ENCODE measurements at places on chromosomes 5 and 9. TPM values are rescaled to one million over a fixed set of nuclear protein-coding genes. Genes with fewer than 3 reads are reported as not detected.

DNA sequence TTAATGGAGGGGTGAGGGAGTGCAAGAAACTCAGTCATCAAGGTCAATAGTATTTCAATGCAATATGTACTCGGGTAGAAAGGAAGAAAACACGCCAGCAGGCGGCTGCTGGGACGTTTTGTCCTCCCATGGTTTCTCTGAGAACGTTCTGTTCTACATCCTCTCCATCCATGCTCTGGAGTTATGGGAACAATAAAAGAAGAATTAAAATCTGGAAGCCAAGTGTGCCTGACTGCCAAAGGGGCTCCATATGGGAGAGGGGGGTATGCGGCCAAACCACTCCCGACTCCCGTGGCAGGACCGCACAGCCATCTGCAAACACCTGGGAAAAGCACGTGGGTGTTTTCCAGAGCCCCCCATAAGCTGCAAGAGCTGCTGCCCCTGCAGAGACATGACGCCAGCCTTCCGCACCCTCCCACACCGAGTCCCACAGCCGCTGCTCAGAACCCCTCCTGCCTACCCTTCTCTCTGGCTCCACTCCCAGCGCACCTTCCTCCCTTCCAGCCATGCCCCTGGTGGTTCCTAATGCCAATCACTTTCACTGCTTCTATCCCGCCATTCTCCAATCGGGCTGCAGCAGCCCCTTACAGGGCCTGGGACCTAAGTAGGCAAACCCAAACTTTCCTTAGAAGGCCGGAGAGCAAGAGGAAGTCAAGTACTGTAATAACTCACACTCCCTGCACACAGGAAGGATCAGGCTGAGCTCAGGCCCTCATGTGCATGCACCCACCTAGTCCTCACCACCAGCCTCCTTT lies 241.6 kb downstream of the SYK start:
- no peak for DNase-seq

- DNase-seq: no peak
Observed at GRCh38 chr5:6085341-6085860, 292.9 kb downstream of the MED10 start.

- DNase-seq: no peak
Observed at GRCh38 chr5:107982703-107983425, 312.1 kb upstream of the EFNA5 start.

DNA sequence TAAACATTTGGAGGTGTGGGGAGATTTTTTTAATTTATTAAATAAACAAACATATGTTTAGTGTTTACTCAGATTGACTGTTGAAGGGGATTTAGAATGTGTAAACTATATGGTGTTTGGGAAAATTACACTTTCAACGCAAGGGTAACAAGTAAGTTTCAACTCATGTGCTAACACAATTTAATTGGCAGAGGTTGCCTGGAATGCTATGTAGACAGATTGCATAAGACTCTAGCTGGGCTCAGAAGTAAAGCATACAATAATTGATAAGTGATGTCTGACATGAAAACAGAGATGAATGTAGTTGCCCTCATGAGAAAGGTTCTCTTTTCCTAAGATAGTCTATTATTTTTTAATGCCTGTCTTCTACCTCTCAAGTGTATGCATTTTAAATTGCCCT lies 617.4 kb downstream of the KCTD16 start:
- no peak for DNase-seq

DNA sequence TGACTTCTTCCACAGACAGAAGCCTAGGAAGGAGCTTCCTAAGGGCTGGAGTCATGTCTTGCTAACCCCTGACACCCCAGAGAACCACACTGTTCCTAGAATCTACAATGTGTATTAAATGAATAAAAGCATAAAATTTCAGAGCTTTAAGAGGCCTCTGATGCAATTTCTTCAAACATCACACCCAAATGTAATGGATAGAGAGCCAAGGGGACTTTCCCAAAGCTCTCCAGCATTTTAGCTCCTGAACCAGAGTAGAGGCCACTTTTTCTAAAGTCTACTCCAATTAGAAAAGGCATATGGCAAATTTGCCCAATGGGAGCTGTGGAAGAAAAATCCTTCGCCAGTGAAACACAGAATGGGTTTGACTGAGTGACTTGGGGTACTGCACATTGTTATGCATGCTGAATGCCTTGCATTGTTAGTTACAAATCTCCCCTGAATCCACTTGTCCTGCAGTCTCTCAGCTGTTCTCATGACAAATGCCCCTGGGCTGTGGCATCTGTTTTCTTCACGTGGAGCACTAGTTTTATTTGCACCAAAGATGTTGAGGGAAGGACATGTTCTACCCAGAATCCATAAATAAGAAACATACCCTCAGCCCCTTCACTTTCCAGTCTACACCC lies 334.0 kb downstream of the ASTN2 start:
- no peak for DNase-seq

GRCh38 chr5:171614971-171615653 lies 170.5 kb upstream of the SMIM23 start:
- DNase-seq: no peak

GRCh38 chr5:55691265-55692105 lies 20.6 kb downstream of the SLC38A9 start:
- DNase-seq: peak; percentile 39

DNA sequence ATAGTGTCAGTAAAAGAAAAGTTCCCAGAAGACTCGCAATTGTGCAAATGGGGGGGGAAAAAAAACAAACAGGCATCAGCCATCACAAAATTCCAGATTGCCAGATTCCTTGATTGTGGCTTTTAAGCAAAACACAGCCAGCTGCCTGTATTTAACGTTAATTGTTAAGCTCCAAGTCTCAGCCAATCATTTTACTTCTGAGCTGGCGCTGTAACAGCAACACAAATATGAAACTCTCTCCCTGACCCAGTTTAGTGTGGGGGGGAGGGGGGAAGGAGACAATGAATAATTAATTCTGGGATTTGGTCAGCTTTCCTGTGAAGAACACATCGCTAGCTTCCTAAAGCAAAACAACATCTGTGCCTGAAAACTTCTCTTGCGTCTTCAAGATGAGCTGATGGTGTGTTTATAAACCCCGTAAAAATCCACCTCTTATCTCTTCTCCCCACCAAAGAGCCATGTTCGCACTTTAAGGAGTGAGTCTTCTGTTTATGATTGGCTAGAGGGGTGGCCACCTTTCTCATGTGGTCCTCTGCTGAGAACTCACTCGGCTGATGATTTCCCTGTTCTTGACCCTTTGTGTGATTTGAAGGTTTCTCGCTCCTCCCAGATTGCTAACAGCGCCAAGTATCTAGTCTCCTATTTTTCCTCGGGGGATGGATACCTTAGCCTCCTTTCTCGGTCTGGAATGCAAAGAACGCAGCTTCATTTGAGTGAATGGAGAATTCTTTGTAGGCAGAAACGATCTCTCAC lies 160.2 kb upstream of the DAPK1 start:
- DNase-seq: no peak

DNA sequence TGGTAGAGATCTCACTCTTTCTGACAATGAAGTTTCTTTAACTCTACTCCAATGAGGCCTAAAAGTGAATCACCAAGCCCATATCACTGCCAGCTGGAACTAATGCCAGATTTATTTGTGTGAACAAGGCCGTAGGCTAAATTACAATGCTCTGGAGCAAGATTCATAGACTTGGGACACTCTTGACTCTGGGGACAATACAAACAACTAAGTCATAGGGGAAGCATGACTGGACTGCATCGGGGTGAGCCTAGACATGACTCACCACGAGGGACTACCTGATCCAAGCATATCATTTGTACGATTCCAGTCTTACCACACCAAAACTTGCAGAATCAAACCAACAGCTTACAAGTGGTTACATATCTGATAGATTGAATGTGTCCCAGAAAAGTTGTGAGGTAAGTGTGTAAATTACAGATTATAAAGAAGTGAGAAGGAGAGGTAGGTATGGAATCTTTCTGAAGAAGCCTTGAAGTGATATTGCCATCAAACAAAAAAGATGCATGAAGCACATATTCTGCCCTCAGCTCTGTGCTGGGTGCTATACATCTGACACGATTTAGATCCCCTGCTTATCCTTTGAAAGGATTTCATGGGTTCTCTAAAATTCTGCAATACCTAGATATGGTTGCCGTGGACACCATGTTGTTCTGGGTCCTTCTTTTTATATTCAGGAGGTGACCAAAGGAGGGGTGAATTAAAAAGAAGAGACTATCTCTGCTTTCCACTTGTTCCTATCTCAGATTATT lies 199.3 kb upstream of the PDE4D start:
- DNase-seq: no peak

- no peak for DNase-seq
Observed at GRCh38 chr5:20050262-20050661, 62.3 kb upstream of the CDH18 start.

DNA sequence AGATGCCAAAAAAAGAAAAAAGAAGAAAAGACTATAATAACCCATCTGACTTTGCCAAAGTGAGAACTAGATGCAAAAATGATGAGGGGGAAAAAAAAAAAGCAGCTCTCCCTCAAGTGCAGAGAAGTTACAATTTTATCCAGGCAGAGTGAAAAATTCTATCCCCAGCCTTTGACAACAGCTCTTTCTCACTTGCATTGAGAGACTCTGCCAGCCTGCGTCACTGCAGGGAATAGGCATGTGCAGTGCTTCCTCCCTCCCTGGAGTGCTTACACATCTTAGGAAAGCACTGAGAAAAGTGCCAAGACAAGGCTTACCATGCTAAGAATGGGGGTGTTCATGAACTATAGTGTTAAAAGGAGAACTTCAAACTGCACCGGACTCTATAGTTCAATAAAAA lies 418.6 kb upstream of the TYRP1 start:
- no peak for DNase-seq

DNA sequence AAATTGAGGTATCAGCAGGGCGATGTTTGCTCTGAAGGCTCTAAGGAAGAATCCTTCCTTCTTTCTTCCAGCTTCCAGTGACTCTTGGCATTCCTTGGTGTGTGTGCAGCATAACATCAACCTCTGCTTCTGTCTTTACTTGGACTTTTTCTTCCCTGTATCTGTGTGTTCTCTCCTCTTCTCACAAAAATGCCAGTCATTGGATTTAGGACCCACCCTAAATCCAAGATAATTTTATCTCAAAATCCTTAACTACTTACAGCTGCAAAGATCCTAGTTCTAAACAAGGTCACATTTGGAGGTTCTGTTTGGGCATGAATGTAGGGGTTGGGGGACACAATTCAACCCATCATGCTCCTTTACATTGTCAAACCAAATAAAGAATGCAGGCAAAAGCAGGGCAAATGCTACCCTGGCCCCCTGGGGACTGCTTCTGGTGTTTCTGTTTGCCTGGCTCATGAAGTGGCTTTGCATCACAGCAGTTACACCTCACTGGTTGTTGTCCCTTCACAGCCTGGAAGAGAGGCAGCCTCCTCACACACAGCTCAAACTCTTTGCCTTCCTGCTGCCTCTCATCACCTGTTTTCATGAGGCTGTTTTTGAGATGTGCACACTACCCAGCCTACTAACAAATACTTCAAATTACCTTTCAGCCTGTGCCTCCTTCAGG lies 64.8 kb upstream of the PLCXD3 start:
- DNase-seq: no peak

- no peak for DNase-seq
Observed at GRCh38 chr5:95718738-95719137, 12.4 kb upstream of the RHOBTB3 start.

DNA sequence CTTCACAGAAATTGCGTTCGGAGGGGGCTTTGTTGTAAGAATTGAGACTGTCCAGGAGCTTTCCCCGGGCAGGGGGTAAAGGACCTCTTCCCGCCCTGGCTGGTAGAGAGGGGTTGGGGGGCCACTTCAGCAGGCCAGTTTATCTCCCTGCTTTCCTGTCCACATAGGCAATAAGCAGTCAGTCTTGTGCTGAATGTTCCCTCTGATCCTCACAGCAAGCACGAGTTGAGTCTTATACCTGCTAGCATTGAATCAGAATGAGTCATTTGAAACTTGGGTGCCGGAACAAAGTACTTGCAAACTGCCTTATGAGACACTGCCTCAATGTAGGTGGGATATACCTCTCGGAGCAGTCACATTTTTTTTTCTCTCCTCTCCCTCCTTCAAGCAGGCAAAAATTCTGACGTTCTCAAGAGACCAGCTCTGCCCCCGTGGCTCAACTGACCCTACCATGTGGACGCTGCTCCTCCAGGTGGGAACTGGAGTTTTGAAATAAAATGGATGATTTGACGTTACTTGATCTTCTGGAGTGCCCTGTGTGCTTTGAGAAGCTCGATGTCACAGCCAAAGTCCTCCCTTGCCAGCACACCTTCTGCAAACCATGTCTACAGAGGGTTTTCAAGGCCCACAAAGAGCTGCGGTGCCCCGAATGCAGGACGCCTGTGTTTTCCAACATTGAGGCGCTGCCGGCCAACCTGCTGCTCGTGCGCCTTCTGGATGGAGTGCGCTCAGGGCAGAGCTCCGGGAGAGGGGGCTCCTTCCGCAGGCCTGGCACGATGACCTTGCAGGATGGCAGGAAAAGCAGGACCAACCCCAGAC lies 1.3 kb downstream of the SH3RF2 start:
- peak; percentile 19 for DNase-seq

DNA sequence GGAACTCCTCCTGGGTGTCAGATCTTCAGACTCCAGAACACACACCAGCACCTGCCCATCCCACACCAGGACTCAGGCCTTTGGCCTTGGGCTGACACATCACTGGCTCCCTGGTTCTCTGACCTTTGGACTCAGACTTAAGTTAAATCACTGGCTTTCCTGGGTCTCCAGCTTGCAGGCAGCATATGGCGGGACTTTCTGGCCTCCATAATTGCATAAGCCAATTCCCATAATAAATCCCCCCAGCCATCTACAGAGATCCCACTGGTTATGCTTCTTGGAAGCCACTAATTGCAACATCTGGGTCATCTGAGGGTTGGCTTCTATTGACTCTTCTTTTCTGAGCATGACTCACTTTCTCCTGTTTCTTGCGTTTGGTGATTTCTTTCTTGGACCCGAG lies 80.3 kb upstream of the SARDH start:
- DNase-seq: no peak

DNA sequence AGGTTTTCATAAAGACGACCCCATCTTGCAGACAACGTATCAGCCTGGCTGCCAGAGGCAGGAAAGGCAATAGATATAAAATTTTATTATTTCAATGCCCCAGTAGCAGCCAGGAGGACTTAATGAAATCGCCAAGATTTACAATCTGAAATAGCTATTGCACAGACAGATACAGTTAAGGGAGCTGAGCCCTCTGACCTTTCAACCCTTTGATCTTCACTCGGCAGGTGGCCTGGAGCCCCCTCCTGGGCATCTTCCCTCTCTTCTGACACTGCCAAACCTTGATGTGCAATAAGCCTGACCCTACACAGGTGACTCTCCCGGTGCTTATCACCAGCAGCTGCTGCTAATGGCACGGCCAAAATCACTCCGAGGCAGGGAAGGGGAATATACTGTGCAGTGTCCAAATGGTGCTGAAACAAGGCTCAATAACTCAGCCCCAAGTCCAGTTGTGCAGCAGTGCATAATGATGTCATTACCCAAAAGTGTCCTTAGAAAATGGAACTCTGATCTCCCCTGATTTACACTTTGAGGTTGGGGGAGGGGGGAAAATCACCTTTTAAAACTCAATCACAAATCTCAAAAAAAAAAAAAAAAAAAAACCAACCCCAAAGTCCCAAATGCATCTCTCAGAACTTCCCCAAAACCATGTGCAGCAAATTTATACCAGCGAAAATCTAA lies 242.0 kb downstream of the CRB2 start:
- DNase-seq: no peak

- no peak for DNase-seq
Observed at GRCh38 chr5:35228310-35228709, 2.0 kb downstream of the PRLR start.

The SKP1 gene
- total RNA-seq: 139 TPM

The PCDHB8 gene
- 7.7 TPM for total RNA-seq

The CDKN2A gene
- under 0.01 TPM for total RNA-seq

The SV2C gene
- 2.9 TPM for total RNA-seq

The ZNF608 gene
- 106 TPM for total RNA-seq

Measured in frontal cortex (tissue), 4 donors.